ENCODE measurements at places on chromosomes 12 and 14.

DNA sequence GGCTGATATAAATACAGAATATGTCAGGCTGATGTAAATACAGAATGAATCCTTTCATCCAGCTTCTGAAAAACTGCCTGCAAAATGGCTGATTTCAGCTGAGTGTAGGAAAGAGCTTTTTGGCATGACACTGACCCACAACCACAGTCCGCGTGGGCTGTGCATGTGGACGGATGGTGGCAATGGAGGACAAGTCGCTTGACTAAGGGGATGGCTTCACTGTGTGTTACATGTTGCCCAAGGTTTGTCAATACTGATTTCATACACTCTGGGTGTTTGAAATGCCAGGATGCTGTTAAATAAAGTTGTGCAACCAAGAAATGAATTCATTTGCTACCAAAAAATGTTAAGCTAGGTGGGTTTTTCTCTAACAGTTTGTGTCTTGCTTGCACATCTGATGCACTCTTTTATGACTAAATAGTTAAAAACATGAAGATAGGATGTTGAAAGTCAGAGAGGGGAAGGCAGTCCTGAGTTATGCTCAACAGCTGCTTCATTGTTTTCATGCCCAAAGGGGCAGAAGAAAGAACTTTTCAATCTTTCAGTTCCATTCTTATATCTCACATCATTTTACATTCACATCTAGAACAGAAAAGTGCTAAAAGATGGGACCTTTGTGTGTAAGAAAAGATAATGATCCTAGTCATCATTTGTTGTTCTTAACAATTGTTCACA is 36.5 kb upstream of the OVCH1 start:
- DNase-seq: no peak

GRCh38 chr14:76456200-76456599 is 80.3 kb downstream of the ESRRB start:
- peak; percentile 30 for DNase-seq

DNA sequence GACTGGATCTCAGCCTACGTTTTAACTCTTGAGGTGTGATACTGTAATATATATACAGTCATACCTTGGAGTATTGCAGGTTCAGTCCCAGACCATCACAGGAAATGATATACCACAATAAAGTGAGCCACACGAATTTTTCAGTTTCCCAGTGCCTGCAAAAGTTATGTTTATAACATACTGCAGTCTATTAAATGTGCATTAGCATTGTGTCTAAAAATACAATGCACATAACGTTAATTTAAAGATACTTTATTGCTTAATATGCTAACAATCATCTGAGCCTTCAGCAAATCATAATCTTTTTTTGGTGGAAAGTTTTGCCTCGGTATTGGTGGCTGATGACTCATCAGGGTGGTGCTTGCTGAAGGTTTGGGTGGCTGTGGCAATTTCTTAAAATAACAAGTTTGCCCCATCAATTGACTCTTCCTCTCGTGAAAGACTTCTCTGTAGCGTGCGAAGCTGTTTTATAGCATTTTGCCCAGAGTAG is 18.9 kb downstream of the PYROXD1 start:
- DNase-seq: no peak

DNA sequence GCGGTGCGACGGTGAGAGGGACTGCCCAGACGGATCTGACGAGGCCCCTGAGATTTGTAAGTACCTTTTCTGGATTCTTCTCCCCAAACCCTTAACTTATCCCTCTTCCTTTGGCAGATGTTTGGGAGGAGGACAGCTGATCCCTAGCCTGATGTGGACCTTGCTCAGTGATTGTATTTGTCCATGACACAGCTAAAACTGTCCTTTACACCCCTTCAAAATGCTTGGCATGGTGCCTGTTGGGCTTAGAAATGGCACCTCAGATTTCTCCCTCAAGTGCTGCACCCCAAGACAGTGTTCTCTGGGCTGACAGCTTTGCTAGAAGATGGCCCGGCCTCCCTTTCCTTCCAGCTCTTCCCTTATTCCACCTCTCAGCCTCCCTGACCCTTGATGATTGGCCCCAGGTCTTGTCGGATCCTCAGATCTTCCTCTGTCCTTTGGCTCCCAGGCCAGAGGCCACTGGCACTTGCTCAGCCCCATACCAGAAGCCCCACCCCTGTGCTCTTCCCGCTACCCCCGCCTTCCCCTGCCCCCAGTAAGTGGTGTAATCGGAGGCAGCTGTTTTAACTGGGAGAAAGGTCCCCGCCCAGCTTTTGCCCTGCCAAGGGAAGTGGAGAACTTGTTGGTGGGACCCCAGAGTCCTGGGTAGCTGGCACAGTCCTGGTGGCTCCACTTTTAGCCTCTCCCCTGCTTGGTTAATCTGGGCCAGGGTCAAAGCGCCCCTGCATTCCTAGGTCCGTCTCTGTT is 8.7 kb downstream of the LRP1-AS start:
- DNase-seq: no peak

DNA sequence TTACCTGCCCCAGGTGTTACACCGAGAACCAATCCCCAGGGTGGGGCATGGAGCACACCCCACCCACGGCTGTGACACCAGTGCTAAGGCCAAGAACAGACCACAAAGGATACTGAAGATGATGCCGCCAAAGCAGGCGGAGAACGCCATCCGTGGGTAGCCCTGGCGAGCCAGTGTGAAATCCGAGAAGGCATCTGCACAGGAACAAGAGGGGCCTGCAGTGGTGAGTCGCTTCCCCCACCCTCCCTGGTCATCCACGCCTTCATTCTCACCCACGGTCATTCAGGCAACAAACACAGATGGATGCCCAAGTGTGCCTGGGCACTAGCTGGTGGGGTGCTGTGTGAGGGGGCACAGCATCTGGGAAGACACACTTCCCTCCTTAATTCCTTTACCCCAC is 28.5 kb downstream of the SLC8B1 start:
- no peak for DNase-seq

GRCh38 chr12:66563220-66563619 is 115.7 kb downstream of the GRIP1 start:
- DNase-seq: no peak

DNA sequence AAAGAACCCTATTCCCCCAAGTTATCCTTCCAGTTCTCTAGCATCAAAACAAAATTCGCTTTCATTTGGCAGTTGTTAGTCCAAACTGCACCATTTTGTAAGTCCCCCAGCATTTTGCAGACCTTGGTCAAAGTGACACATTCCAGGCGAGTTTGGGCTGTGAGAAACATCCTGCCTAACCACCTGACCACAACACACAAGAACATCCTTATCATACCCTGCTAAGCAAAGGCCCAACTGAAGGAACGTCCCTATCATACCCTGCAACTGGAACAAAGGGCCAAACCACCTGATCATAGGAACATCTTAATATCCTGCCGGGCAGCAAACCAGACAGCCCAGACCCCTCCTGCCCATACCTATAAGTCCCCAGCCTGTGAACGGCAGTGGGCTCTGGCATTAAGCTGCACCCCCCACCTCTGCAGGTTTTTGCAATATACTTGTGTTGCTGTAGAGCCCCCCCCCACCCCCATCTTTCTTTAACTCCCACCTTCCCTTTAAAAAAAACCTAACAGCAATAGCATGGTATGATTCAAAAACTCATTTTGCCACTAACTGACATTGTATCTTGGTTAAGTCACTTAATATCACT is 2.7 kb downstream of the PCNX4 start:
- DNase-seq: no peak

- DNase-seq: peak; percentile 18
Observed at GRCh38 chr12:8493084-8493483, 20.2 kb upstream of the CLEC4D start.

GRCh38 chr12:43585676-43586075 is 33.7 kb upstream of the ADAMTS20 start:
- DNase-seq: no peak

- DNase-seq: peak; percentile 33
Observed at GRCh38 chr12:14716848-14717444, 20.5 kb upstream of the GUCY2C start.

- no peak for DNase-seq
Observed at GRCh38 chr12:114001511-114002340, 35.6 kb upstream of the RBM19 start.

DNA sequence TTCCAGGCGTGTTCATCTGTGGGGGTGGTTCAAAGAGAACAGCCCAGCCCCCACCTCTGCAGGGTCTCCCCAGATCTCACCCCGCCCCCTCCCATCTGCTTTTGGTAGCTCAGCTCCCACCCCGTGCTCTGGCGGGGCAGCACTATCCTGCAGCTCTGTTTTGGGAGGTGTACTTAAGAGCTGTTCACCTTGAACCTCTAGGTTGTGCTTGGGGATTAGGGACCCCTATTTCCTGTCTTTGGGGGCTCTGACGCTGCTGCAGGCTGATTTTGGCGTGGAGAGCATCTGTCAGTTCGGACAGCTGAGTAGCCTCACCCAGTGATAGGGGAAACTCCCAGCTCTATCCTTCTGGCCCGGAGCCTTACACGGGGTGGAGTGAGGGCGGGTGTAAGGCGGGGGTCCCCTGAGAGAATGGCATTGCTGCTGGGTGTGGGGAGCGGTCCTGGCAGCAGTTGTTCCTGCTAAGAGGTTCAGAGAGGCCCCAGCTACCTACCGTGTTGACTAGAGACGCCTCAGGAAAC is 765 bp downstream of the TMEM120B start:
- DNase-seq: no peak

DNA sequence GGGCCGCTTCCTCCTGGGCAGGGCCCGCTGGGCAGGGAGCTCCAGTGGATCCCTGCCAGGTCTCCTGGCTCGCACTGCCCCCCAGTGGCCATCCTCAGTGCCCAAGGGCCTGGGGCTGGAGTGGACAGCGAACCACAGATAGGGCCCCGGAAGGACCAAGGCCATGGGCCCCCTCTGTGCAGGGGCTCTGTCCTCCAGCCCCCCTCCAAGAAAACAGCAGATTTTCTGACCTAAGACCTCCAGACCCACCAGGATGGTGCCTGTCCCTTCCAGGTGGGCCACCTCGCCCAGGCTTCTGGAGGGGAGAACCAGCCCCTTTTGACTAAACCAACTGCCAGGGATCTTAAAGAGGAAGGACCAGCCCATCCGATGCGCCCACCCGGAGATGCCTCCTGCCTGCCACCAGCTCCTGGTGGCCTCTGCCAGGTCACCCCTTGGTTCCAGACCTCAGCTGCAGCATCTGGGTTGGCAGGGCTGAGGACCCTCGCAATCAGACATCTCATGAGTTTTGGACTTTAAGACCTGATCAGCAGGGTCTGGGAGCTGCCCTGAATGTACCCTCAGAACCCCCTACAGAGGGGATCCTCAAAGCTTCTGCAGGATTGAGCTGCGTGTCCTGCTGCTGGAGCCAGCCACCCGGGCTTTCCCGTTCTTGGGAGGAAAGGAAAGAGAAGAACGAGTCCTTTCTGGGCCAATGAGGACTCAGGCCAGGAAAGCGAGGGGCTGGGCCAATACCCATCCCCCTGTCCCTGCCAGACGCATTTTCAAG is 325.8 kb upstream of the DIO3 start:
- DNase-seq: peak; percentile 5

- DNase-seq: no peak
Observed at GRCh38 chr12:76719171-76720041, 44.5 kb upstream of the ZDHHC17 start.

- no peak for DNase-seq
Observed at GRCh38 chr14:52703225-52703624, 3.8 kb upstream of the PSMC6 start.

DNA sequence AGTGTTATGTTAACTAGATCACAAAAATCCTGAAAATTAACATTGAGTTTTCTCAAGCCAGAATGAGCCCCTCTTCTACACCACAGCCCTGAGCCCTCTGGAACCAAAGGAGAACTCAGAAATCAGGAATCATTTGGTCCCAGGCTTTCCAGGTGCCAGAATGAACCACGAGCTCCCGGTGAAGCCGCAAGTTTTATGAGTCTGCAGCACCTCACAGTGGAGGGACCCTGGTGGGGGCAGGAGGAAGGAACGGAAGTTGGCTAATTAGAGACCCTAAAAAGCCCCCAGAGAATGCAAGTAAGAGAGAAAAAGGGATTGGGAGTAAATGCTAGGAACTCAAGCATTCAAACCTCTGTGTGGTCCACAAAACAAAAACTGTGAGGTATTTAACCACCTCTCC is 52.9 kb upstream of the BCL2L14 start:
- no peak for DNase-seq

- DNase-seq: no peak
Observed at GRCh38 chr14:61630399-61631044, 64.8 kb upstream of the HIF1A start.

GRCh38 chr14:24700511-24700910 is 66.5 kb upstream of the GZMB start:
- DNase-seq: no peak

DNA sequence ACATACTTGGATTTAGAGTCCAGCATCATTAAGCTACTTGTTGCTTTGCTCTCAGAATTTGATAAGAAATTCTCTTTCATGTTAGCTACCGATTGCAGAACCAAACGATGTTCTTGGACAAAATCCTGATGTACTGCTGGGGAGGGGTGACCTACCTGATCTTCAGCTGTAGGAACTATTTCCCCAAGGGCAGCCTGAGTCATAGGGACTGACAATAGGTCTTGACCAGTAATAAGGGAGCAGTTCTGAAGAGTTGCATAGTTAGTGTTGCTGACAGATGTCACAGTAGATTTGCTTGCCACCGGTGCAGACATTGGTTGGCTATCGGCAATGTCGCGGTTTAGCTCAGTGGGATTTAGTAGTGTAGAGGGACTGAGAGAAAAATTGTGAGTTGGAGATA is 10.6 kb downstream of the SIX4 start:
- DNase-seq: no peak

DNA sequence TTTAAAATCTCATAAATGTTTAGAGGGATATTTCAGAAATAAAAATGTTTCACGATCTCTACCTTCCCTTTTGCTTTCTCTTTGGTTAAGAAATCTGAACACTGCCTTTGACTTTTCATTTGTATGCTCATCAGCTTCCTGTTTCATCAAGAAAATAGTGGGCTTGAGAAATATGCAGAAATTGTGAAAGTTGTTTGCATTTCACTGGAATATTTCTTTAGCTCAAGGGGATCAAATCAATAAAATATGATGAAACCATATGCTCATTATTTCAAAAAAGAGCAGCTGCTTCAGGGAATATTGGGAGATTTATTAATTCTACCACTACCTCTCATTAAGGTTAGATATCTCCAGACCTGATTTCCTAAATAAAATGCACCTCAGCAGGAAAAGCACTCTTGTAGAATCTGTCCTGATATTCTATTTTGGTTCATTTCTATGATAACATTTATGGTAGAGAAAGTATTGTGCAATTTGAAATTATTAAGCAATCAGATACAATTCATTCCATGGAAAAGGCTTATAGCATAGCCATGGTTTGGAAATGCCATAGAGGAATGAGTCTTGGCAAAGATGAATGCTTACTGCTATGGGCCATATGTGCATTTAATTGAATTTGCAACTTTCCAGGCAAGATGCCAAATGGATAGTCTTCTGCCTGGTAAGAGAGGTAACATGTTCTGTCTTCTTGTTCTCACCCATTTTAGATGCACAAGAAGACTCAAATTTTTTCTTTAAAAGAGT is 212.6 kb upstream of the SLC16A7 start:
- DNase-seq: no peak
